Thoracic aorta (tissue), 2 donors: ENCODE measurements at places on chromosomes 1 and 21.

DNA sequence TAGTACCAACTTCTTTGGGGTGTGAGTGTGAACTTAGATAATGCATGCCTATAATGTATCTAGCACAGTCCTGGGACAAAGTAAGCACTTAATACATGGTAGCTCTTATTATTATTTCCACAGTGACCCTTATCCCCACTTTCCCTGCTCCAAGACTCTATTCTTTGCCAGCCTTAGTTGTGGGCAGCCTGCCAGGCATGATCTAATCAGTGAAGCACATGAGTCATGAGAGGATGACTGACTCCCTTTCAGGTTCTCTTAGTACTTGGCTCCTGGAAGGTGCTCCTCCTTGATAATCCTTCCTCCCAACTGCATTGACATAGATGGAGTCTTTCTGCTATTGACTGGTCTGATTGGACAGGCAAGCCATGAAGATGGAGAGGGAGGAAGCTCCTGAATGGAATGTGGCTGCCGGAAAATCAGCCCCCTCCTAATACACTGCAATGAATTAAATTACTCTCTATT is 17.4 kb upstream of the GNG12 start:
- peak; percentile 88 for DNase-seq

DNA sequence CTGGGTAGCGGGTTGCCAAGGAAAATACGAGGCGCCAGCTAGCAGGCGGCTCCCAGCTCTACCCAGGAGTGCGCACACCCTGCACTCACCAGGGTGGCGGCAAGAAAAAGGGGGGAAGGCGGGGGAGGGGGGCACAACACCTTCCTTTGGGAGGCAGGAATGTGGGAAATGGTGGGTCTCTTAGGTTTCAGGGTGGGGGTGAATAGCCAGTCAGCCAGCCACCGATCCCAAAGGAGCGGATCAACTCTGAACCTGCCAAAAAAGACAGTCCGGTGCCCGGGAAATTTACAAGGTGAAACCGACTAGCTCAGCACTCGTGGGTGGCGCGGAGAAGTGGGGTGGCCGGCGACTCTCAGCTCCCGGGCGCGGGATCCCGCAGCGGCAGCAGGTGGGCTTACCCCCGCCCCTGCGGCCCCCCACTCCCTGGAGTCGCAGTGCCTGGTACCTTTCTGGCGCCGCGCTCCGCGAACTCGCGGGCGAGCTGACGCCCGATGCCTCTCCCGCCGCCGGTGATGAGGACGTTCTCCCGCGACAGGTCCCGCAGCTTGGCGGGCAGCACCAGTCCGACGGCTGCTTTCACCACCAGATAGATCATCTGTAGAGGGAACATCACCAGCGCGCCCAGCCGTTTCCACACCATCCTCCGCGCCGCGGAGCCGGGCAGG is 1.2 kb downstream of the DHRS3 start:
- DNase-seq, result no peak

- no peak for DNase-seq
Measured at GRCh38 chr1:240235521-240236288, 144.0 kb downstream of the FMN2 start.

GRCh38 chr1:231803353-231803752 is 176.8 kb downstream of the DISC1 start:
- DNase-seq, result no peak

- DNase-seq, result no peak
Measured at GRCh38 chr1:220451532-220451931, 76.4 kb upstream of the MARK1 start.

DNA sequence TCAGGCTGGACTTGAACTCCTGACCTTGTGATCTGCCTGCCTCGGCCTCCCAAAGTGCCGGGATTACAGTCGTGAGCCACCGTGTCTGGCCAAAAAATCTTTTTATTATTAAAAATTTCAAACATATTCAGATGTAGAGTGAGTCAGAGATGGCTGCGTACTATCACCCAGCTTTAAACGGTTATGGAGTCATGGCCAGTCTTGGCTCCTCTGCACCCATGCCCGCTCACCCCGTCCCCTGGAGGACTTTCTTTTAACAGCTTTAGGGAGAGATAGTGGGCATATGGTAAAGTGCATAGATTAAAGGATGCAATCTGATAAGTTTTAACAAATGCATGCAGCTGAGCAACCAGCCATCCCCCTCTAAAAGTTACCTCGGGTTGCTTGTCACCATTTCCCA is 51.8 kb downstream of the TNFRSF8 start:
- DNase-seq, result no peak

DNA sequence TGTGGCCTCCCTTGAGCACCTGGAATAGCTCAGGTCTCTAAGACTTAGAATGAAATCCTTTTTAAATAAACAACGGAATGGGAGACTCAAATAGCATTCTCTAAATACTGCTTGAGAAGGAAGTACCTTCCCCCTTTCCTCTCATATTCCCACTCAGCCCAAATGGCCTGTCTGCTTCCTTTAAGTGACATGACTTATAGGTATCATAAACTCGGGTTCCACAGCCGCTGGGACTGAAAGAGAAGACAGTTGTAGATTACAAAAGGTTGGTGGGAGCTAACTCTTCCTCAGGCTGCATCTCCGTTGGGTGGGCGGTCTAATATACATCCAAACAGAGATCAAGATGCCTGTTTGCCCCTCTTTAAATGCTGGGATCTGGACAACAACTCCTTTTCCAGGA is 1.2 kb upstream of the HMCN1 start:
- DNase-seq, result no peak

GRCh38 chr21:19830446-19830845 is 1167.8 kb upstream of the NCAM2 start:
- no peak for DNase-seq

DNA sequence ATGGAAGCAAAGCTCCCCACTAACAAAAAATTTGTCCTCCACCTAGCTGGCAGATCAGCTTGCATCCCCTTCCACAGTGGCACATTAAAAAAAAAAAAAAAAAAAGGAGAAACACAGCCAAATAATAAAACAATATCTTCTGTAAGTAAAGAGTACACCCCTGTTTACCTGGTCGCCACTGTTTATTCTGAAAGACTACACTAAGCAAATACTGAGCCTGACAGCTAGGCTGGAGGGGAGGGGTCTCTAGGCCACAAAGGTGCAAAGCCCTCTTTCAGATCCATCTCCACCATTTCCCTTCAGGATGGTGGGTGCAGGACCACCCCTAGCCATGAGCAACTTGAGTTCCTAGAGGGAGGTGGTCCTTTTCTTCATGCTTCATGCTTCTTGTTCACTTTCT is 22.8 kb upstream of the SLC45A3 start:
- DNase-seq, result no peak

DNA sequence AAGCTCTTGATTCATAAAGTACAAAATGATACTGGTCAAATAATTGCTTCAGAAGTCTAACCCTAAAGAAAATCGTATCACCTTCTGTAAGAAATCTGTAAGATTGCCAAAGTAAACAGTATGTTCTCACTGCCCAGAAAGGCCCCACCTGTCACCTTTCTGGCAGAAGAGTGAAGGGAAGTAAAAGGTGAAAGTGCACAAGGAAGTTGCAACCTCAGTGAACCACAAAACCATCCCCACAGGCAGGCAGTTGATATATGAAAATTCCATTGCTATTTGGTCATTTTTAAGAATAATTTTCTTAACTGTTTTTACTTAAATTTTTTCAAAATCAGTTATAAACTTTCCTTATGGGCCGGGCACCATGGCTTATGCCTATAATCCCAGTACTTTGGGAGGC is 48.5 kb upstream of the FBXO28 start:
- DNase-seq, result no peak

- DNase-seq, result no peak
Measured at GRCh38 chr1:110321846-110322245, 17.3 kb upstream of the RBM15 start.

GRCh38 chr1:208604295-208604694 is 360.1 kb upstream of the PLXNA2 start:
- no peak for DNase-seq

- no peak for DNase-seq
Measured at GRCh38 chr1:187928696-187929095, 1099.9 kb downstream of the PLA2G4A start.

- no peak for DNase-seq
Measured at GRCh38 chr1:11151826-11152612, 37.1 kb upstream of the ANGPTL7 start.

DNA sequence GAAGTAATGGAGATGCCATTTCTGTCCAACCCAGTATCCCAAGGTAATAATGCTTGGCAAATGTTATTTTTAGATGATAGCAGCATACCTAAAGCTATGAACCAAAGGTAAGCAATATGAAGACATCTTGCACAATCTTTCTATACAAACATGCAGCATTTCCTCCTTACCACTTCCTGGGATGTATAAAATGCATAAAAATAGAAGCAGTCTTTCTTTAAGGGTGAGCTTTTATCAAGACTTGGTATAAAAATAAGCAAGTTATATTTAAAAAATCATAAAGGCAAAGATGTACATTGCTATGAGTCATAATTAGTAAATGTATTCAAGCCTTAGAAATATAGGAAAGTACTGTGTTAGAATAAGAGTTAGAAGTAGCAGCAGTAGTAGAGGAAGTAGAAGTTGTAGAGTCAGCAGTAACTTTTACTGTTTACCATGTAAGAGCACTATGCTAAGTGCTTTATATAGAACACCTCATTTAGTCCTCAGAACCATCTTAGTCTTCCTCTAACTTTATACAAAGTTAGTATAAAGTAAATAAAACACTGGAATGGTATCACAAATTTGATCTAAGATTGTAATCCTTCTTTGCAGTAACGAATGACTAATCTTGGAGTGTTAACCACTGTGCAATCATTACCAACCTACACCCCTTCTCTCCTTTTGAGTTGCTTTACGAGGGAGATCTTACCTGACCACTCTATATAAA is 371.3 kb downstream of the VAV3 start:
- DNase-seq, result no peak

- DNase-seq, result no peak
Measured at GRCh38 chr1:216739793-216740192, 16.6 kb upstream of the ESRRG start.

DNA sequence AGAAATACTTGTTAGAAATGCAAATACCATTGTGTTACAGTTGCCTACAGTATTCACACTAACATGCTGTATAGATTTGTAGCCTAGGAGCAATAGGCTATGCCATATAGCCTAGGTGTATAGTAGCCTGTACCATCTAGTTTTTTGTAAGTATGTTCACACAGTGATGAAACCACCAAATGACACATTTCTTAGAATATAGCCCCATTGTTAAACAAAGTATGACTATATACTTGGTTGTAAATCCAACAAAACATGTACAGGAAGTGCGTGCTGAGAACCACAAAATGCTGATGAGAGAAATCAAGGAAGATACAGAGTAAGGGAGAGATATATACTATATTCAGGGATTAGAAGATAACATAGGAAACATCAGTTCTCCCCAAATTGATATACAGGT is 92.2 kb downstream of the POU2F1 start:
- no peak for DNase-seq

- DNase-seq, result no peak
Measured at GRCh38 chr1:179889589-179889988, 7.5 kb downstream of the TOR1AIP1 start.
